ENCODE measurements at places on chromosomes 2 and 18. TPM values are rescaled to one million over a fixed set of nuclear protein-coding genes. Genes with fewer than 3 reads are reported as not detected.

GRCh38 chr2:18648161-18648560 is 58.8 kb upstream of the NT5C1B start:
- no peak for DNase-seq

- DNase-seq = no peak
Observed at GRCh38 chr2:1633092-1633671, 111.1 kb downstream of the PXDN start.

- DNase-seq = no peak
Observed at GRCh38 chr2:152602750-152603149, 114.5 kb downstream of the PRPF40A start.

HOXD13 gene
- not detected for total RNA-seq

GRCh38 chr2:45932278-45932975 is 281.0 kb downstream of the PRKCE start:
- no peak for DNase-seq

- no peak for DNase-seq
Observed at GRCh38 chr2:41062336-41062735, 610.4 kb upstream of the SLC8A1 start.

DOK6 gene
- total RNA-seq = not detected

- no peak for DNase-seq
Observed at GRCh38 chr2:178223806-178224205, 29.5 kb downstream of the OSBPL6 start.

- no peak for DNase-seq
Observed at GRCh38 chr2:220336771-220337170, 709.3 kb downstream of the SLC4A3 start.

- peak; percentile 29 for DNase-seq
Observed at GRCh38 chr2:240960309-240960970, 38.0 kb upstream of the SNED1 start.

SERPINB7 gene
- total RNA-seq = not detected

GRCh38 chr2:58899692-58900091 is 658.6 kb upstream of the FANCL start:
- DNase-seq = no peak

- no peak for DNase-seq
Observed at GRCh38 chr18:71673954-71674353, 870.2 kb downstream of the CBLN2 start.

DNA sequence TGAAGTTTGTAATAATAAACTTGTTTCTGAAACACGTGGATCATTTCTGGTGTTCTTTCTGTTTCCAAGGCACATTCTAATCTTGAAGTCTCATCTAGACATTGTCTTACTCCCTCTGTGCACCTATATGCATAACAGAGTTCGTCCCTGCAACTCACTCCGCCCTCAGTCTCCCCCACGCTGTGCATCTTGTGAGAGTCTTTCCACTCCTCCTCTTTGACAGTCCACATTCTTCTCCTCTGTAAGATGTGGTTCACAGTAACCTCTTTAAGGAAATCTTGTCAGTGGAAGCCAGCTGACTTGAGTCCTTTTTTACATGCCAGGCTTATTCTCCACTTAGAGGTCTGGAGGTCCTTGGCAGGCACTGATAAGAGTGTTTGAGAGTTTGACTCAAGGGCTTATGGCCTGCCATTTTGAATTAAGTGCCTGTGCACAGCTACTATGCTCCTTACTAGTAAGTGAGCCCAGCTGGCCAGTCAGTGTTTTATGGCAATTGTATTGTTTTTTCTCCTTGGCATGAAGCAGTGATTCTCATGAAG is 108.9 kb upstream of the IL1R2 start:
- DNase-seq = no peak

DNA sequence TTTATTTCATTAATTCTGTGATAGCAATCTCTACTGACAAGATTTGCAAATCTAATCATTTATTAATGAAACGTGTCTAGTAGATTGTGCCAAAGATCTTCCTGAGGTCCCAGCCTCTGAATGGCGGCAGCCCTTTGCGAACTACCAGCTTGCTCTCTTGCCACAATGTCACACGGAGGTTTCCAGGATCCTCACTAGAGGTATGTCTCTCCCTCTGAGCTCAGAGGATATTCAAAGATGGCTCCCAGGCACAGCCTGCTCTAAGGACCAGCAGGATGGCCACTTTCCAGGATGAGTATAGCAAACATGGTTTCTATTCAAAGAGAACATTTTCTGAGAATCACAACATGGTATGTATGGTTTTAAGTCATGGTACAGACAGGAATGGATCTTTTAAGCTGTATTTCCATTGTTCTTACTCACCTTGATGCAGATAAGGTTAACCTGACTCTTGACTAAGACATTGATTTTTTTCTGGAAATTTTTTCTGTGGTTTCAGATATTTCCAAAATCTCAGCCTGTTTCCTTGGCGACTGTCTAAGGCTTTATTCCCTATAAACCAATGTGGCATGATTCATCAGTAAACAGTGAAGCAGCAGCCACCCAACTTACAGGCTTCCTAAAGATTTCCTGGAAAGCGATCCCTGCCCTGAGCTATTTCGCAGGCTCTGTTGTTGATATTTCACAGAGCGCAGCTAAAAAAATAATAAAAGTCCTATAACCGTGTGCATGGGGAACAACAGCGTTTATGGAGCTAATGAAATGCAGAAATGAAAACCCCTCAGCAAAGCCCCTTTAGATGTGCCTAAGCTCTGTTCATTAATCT is 54.1 kb upstream of the KLF7 start:
- no peak for DNase-seq

VWA3B gene
- total RNA-seq = not detected

GRCh38 chr2:172066394-172066886 is 18.9 kb upstream of the DLX1 start:
- no peak for DNase-seq

- no peak for DNase-seq
Observed at GRCh38 chr2:182717816-182718215, 1.8 kb downstream of the DNAJC10 start.

- DNase-seq = no peak
Observed at GRCh38 chr18:57839942-57840381, 36.8 kb upstream of the ATP8B1 start.

USP40 gene
- 11.2 TPM for total RNA-seq

GRCh38 chr2:70928366-70928765 is 7.3 kb upstream of the ATP6V1B1 start:
- no peak for DNase-seq

FAM228A gene
- not detected for total RNA-seq

- no peak for DNase-seq
Observed at GRCh38 chr2:213723707-213724106, 439.4 kb downstream of the SPAG16 start.

DNA sequence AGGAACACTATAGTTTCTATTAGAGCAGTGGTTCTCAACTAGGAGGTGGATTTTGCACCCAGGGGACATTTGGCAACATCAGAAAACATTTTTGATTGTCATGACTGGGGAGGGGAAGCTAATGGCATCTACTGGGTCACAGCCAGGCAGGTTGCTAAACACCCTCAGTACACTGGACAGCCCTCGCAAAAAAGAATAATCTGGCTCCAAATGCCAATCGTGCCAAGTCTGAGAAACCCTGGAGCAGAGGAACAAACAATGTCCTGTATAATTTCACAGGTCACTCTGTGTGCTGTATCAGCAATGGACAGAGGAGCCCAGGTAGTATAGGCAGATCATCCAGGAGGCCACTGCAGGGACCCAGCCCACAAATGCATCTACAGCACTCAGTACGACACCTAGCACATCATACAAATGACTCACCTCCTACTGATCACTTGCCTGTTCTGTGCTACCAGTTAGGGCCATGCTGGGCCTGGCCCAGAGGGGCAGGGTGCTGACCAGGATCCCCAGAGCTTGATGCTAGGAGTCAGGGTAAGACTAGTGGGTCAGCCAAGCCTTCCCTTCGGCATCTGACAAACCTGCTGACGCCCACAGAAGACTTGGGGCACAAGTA is 37.6 kb downstream of the SFXN5 start:
- DNase-seq = no peak

GPR39 gene
- total RNA-seq = not detected

SDC1 gene
- 0.42 TPM for total RNA-seq

SAG gene
- total RNA-seq = 0.23 TPM

- no peak for DNase-seq
Observed at GRCh38 chr2:39176997-39177396, 56.1 kb upstream of the SOS1 start.

GRCh38 chr2:174009488-174010223 is 44.5 kb upstream of the SP3 start:
- no peak for DNase-seq

GRCh38 chr18:7207366-7207915 is 23.4 kb upstream of the LRRC30 start:
- DNase-seq = no peak

- DNase-seq = no peak
Observed at GRCh38 chr18:10688766-10689165, 162.9 kb downstream of the NAPG start.

DNA sequence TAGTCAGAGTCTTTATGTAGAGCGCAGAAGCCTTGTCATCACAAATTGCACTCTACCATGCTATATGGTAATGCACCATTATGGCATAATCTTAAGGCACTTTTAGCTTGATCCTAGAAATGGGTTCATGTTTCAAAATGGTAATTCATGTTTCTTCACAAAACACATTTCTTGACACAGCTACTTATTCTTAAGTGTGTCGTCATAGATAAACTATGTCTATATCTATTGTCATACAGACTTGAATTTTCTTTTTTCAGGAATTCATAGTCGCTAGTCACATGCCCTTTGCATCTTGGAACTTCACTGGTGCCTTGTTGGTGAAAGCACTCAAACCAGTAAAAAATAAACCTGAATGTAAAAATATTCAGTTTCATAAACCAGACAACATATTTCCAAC is 1578.2 kb downstream of the LRP1B start:
- no peak for DNase-seq

RNPEPL1 gene
- 101 TPM for total RNA-seq

DNA sequence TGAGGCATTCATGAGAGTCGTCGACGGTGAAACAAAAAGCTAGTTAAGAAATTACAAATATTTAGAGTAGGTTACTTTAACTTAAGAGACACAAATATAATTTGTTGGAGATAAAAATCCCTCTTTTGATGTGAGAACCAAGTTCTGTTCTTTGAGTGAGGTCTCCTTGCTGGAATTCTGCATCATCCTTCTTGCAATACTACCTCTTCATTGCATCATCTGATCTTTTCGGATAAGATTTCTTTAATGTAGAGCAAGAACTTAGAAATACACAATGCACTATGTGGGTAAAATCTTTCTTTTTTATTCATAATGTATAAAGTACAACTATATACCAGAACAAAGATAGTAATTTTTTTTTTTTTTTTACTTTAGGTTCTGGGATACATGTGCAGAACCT is 118.4 kb downstream of the ARL4C start:
- no peak for DNase-seq

DNA sequence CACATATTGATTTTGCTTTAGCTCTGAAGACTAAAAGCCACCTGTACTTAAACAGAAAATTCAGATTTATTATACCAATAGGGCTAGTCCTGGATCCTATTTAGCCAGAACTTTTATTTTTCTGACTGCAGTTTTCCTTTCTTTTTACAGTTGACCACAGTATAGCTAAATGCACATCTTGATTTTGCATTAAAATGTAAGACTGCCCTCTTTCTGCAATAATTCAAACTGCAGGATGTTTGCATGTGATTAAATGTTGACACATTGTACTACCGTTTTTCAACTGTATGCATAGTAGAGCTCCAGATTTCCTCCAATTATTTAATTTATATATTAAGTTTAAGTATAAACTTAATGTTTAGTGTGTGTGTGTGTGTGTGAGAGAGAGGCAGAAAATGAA is 1262.9 kb downstream of the SUCLG1 start:
- no peak for DNase-seq

DNA sequence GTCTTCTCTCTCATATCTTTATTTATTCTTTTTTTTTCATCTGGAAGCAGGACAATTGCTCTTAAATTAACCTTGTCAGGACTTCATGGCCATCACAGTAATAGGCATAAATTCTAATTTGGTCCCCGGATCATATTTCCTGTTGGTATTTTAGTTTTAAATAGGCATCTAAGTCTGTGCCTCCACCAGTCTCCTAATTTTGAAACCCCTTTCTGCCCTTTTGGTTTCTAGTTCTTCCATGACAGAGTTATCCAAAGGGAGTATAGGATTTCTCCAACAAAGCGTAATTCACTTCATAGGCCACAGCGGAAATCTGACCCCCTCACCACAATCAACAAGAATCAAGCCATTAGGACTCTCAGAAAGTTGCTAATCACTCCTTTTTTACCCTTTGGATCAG is 3.8 kb downstream of the EPHA4 start:
- DNase-seq = no peak

CABYR gene
- total RNA-seq = 1.2 TPM

NETO1 gene
- not detected for total RNA-seq

LINC00305 gene
- total RNA-seq = not detected

GRCh38 chr2:233789554-233789953 is 11.4 kb downstream of the MROH2A start:
- DNase-seq = no peak

GRCh38 chr18:55906536-55906935 is 318.5 kb upstream of the TCF4 start:
- no peak for DNase-seq

- DNase-seq = no peak
Observed at GRCh38 chr2:108611021-108611420, 76.8 kb downstream of the LIMS1 start.
